Activated CD4-positive, alpha-beta T cell treated with anti-CD3 and anti-CD28 coated beads for 48 hours (primary cell): ENCODE measurements at places on chromosomes 13 and 19.

GRCh38 chr13:101698400-101698799 lies 245.9 kb downstream of the ITGBL1 start:
- no peak for DNase-seq

DNA sequence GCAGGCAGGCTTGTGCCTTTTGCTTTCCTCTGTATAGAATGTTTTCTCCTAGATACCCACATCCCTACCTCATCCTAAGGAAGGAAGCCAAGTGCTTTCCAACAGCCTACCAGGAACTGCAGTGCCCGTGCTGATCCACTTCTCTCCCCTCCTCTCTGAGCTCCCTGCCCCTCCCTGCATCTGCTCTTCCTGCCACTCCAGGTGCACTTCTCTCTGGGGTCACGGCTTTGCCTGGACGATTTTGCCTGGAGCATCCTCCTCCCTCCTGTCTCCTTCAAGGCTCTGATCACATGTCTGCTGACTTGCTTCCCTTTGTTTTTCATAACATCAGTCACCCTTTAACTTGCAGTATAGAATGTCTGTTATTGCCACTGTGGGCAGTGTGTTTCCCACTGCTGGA lies 34.7 kb upstream of the IRS2 start:
- DNase-seq: no peak

DNA sequence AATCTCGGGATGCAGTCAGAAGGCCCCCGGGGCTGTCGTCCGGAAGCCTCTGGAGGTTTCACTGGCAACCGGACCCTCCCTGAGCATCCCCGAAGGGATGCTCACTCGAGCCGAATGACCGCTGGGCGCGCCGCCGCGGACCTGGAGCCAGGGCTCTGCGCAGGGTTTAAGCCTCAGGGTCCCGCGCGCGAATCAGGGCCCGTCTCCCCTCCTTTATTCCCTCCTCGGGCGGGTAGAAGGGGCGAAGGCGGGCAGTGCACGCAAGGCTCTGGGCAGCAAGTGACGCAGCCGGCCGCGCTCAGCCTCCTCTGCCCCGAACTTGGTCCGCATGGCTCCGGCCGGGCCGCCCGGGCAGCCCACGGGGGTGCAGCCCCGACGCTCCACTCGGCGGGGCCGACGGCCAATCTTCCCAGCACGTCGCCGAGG lies 572 bp downstream of the SHISA2 start:
- no peak for DNase-seq

GRCh38 chr13:32225481-32225931 lies 89.7 kb downstream of the ZAR1L start:
- no peak for DNase-seq

DNA sequence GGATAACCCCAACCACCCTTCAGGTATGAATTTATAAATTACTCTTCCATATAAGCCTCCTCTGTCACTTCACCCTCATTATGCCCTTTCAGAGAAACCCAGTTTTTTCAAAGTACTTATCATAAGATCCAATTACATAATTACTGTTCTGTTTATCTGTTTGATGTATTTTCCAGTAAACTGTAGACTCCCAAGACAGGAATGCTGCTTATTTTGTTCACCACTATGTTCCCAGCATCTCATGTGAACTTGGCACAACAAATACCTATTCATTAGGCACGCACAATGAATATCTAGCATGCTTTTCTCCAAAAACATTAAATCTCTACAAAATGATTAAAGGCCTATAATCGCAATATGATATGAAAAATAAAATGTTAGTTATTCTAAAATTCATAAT lies 13.2 kb downstream of the ENOX1 start:
- no peak for DNase-seq

DNA sequence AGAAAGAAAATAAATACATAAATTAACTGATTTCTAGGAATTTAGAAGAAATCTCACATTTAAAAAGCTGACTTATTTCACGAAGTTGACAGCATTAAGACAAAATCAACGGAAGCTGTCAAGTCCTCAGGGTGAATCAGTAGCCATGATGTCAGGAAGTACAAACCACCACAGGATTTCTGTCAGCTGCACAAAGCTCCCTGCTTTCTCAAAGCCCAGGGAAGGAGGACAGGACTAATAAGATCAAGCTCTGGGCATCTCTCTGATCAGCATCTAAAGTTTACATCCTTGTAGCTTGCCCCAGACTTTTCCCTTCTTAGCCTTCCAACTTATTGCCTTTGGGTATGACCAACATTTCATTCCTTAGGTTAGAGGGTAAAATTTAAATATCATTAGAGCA lies 9.4 kb downstream of the DCT start:
- DNase-seq: no peak

DNA sequence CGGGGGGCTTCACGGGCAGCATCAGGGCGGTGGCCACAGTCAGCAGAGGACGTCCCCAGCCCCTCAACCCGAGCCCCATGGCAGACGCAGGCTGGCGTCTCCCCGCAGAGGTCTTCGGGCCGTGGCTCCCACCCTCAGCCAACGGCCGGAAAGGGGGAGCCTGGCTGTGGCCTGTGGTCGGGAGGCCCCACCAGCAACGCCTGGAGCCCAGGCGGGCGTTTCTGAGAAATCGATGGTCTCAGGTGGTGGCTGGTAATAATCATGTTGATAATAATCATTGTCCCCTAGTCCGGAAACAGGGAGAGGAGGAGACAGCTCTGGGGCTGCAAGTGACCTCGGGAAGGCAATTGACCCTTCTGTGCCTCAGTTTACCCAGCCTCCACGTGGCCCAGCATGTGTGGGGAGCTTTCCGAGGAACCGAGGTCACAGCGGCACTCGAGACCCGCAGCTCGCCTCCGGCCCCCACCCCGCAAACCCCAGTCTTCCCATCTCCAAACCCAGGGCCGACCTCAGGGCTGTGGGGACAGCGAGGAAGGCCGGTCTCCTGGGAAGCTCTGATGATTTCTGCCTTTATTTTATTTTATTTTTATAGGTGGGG lies at the start of gene PRSS57:
Gene PRSS57 (minus strand): TSS at position 101 of the 598 bp plus-strand sequence. CDS start 22 bp downstream, at position 79.
- DNase-seq: no peak

DNA sequence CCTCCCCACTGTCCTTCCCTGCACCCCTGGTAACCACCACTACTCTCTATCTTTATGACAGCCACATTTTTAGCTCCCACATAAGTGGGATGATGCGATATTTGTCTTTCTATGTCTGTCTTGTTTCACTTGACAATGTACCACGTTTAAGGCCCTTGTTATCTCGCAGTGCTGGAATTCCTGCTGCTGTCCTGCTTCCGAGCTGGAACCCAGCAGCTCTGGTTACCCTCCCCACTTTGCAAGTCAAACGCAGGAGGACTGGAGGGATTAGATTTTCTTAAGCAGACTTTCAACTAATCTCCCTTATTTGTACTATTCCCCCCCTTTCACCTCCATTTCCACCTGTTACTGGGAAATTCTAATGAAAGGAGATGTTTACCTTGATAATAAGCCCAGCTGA lies 59.1 kb upstream of the PDX1 start:
- no peak for DNase-seq

- no peak for DNase-seq
Measured at GRCh38 chr13:113119822-113120189, 2.8 kb upstream of the F10 start.

DNA sequence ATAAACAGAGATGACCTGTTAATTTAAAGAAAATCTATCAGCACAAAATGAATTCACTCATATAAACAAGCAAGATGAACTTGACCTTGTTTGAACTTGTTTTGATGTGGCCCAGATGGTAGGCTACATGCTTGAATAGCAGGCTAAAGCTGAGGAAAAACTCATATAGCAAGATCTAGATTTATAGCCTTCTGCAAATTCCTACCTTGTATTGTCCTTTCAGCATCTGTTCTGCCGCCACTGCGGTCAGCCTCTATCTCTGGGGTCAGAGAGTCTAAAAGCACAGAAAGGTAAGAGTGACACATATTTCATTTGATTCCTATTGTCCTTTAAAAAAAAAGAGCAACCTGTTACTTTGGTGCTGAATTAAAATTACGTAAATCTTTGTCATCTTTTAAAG lies 392.1 kb downstream of the DACH1 start:
- DNase-seq: no peak

DNA sequence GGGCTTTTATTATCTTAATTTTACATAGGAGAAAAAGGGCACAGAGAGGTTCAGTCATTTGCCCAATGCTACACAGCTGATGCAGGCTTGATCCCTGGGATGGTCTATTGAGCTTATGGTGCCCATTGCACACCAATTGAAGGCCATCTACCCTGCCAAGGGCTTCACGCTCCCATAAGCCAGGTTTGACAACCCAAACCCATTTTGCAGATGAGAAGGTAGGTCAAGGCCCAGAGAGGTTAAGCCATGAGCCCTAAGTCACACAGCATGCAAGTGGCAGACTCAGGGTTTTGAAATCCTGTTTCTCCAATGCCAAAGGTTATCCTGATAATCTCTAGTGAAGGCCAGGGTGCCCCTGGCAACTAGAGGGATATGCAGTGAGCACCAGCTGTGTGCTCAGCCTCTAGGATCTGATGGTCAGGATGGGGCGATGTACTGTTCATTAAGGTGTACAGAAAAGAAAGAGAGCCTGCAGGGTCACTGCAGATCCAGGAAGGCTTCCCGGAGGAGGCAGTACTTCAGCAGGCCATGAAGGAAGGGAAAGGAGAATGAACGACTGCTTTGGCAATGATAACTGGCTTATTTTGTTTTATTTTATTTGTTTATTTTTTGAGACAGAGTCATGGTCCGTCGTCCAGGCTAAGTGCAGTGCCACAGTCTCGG lies 8.1 kb downstream of the CREB3L3 start:
- no peak for DNase-seq
